ENCODE measurements at places on chromosomes 3 and 15. TPM values are rescaled to one million over a fixed set of nuclear protein-coding genes. Genes with fewer than 3 reads are reported as not detected.

PLA2G4E gene
- total RNA-seq, result not detected

DNA sequence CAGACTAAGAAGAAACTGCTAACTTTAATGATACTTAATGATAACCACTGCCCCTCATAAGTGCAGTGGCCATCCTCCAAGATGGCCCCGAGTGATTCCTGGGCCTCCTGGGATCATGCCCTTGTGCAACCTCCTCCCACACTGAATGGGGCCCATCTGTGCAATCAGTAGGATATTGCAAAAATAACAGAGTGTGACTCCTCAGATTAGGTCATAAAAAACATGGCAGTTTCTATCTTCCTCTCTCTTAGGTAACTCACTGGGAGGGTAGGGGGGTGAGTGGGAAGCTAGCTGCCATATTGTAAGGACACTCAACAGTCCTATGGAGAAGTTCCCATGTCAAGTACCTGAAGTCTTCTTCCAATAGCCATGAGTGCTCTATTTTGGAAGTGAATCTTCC lies 173.0 kb downstream of the SHQ1 start:
- no peak for DNase-seq

- peak; percentile 43 for DNase-seq
Observed at GRCh38 chr3:74067296-74067695, 442.6 kb upstream of the PDZRN3 start.

ROPN1 gene
- not detected for total RNA-seq

ITIH3 gene
- 0.52 TPM for total RNA-seq

GRCh38 chr3:106792716-106793115 lies 584.5 kb upstream of the CCDC54 start:
- DNase-seq, result peak; percentile 33

GOLGA6L7 gene
- not detected for total RNA-seq

DNA sequence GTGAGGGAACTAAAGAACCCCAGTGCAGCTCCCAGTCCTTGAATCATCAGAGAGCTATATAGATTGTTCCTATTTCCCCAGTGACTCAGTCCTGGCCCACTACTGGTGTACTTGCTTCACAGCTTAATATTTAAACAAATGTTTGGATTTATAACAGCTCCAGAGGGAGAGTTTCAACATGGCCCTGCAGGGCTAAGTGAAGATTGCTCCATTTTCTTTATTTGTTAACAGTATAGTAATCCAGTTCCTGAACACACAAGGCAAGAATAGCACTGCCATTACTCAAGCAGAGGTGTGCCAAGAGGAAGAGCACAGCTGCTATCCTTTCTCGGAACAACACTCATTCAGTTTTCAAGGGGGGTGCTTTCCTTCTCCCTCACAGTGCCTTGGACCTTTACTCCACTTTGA lies 6.5 kb downstream of the SQOR start:
- peak; percentile 85 for DNase-seq

- no peak for DNase-seq
Observed at GRCh38 chr3:38616658-38617057, 32.8 kb downstream of the SCN5A start.

DNA sequence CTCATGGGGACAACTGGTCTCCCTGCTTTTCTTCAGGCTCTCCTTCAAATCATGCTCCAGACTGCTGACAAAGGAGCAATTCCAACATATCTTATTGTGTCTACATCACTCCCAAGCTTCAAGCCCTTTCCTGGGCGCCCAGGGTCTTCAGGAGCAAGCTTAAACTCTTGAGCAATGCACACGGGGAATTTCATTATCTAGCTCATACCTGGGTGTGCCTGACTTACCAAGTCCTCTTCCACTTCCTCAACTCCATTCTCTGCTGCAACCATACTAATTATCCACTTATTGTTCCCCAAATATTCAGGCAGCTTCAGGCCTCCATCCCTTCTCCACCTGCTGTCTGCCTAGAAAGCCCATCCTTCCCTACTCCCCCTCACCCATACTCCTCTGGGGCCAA lies 50.6 kb downstream of the B3GNT5 start:
- DNase-seq, result no peak

- no peak for DNase-seq
Observed at GRCh38 chr3:42172047-42172654, 81.0 kb downstream of the TRAK1 start.

CFAP100 gene
- not detected for total RNA-seq

C2CD4B gene
- not detected for total RNA-seq

GNAT1 gene
- total RNA-seq, result not detected

DNA sequence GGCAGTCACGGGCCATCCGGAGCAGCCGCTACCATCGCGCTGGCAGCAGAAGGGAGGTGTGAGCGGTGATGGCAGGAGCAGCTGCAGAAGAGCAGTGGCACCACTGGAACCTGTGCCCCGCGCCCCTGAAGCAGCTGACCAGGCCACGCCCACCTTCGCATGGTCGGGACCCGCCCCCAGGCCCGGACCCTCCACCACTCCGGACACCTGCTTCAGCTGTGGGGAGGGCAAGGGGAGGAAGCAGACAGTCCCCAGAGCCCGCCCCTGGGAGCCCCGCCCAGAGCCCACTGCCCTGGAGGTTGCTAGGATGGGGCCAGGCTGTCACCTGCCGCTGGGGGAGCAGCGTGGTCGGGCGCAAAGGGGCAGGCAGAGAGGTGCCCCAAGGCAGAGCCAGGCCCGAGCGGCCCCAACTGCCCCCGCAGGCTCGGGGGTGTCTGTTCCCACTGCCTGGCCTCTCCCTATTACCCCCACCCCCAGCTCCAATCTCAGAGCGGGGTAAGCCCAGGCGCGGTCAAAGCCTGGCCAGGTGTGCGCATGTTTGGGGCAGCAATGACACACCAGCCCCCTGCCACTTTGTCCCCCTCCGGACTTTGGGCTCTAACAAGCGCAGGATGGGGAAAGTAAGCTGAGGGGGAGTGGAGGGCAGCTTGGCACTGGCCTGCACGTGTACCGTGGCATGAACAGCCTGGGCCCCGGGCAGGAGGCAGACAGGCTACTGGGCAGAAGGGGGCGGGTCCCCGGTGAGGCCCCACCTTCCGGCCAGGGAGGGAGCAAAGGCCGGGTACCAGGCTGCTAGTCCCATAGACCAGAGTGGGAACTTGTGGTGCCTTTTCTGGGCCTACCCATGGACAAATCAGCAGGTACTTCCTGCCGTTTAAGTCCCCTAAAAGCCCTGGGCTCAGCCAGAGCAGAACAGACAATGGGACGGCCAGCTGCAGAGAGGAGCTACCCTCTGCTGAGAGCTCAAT lies 8.7 kb downstream of the SPCS1 start:
- no peak for DNase-seq

- DNase-seq, result peak; percentile 4
Observed at GRCh38 chr3:107753494-107753893, 230.7 kb downstream of the BBX start.

- DNase-seq, result peak; percentile 24
Observed at GRCh38 chr3:110293660-110294059, 778.0 kb upstream of the NECTIN3 start.

TMEM212 gene
- not detected for total RNA-seq

SLC22A13 gene
- total RNA-seq, result 0.30 TPM

DNA sequence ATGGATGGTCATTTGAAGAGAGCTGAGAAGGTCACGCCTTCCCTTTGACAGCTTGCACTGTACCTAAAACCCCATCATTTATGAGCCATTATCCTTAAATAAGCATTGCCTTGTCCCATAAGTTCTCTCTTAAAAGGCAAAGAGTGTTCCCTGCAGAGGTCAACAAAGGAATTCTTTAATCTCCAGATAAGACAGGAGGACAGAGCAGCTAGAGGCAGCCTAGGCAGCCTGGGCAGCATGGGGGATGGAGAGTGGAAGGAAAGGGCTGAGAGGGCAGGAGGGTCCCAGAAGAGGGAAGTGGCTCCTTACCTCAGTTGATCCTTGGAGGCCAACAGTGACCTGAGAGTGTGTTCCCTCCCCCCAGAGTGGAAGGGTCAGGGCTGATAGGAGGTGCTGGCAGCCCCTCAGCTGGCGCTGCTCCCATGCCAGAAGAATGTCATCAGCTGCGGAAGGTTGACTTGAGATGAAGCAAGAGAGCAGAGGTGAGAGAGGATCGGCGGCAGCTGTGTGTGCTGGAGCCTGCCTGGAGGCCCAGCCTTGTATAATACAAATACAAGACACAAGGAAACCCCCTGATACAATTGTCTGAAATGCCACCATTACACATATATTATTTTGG lies 12.8 kb downstream of the KBTBD13 start:
- no peak for DNase-seq

- DNase-seq, result peak; percentile 12
Observed at GRCh38 chr15:31197497-31198414, 96.2 kb upstream of the TRPM1 start.

DNA sequence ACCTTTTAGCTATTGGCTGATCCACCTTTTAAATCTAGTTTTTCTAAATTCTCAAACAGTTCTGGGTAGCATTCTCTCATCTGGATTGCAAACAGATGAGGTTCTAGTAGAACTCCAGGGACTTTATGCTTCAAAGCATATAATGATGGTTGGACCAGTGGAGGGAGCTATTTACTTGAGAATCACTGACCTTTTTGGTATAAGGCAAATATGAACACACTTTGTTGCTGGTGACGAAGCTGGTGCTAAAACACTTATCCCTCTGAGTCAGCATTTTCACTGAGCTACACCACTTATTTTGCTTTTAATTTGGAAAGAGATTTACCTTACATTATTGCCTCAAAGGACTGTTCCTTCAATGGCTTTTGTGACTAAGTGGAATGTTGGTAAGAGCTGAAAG lies 58.6 kb upstream of the SLITRK3 start:
- DNase-seq, result no peak

SLC35G2 gene
- 22.4 TPM for total RNA-seq

Data from HFFc6 (cell line).